ENCODE measurements at places on chromosomes 3 and 15. TPM values are rescaled to one million over a fixed set of nuclear protein-coding genes. Genes with fewer than 3 reads are reported as not detected.

- no peak for DNase-seq
Observed at GRCh38 chr3:193388361-193388760, 9.8 kb upstream of the ATP13A5 start.

Gene PRSS50
- total RNA-seq: 3.6 TPM

GRCh38 chr15:51812598-51812997 is 16.9 kb upstream of the TMOD3 start:
- DNase-seq: no peak

Gene CEP19
- total RNA-seq: 2.6 TPM

Gene ADAMTSL3
- total RNA-seq: 3.9 TPM

Gene RTP3
- total RNA-seq: not detected

Gene FBN1
- 210 TPM for total RNA-seq

Gene CADPS
- 45.8 TPM for total RNA-seq

DNA sequence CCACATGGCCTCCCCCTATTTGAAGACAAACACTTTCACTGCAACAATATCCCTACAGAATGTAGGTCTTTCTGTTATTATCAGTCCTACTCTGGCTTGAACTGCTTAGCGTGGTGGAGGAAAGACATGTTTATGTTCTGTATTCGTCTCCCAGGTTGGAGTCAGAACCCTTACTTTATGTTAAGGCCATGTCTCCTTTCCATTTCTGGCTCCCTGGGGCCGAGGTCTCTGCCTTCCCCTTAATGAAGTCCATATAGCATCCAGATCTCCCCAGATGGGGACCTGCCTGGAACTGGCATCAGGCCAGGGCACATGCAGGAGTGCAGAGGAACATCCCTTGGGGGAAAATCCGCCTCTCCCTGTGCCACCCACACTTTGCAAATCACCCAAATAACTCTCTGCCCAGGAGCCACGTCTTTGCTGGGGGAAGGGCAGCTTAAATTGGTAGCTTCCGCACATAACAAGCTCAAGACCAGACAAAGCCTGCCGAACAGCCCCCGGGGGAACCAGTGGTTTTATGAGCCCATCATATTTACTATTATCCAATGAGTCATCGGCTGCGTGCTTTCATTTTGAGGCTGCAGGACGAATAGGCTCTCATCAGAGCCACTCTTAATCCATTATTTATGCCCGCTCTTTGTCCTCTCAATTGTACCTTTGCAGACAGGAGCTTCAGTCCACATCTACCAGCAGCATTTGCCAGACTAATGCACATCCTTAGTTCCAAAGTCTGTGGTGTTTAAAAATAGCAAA is 237.0 kb downstream of the UACA start:
- peak; percentile 76 for DNase-seq

DNA sequence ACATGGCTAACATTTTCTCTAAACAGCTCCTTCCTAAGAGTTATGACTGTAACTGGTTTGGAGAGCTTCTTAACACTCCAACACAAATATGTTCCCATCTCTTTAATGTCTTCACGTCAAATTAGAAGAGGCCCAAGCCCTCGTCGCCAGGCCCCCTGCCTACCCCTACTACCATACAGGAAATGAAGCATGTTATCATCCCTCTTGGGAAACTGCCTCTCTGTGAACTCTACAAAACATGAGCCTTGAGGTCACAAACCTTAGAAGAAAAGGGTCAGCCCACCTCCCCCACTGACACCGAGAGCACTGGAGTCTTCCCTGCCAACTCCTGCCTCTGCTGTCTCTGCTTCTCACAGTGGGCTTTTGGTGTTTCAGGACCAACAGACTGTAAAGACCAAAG is 243.1 kb upstream of the STT3B start:
- no peak for DNase-seq

Gene SLC35G2
- 9.3 TPM for total RNA-seq

Gene TEX55
- not detected for total RNA-seq

Data from breast epithelium (tissue), 4 donors.